ENCODE measurements at places on chromosomes 5 and 9.
A peak's percentile ranks its signal among the peaks of the same experiment; 100 is the strongest.

- DNase-seq, result no peak
These were observed 304.4 kb upstream of the SMC2 start for GRCh38 chr9:103789686-103790085.

- DNase-seq, result peak; percentile 83
These were observed 98.8 kb upstream of the BASP1 start for GRCh38 chr5:17118631-17119030.

DNA sequence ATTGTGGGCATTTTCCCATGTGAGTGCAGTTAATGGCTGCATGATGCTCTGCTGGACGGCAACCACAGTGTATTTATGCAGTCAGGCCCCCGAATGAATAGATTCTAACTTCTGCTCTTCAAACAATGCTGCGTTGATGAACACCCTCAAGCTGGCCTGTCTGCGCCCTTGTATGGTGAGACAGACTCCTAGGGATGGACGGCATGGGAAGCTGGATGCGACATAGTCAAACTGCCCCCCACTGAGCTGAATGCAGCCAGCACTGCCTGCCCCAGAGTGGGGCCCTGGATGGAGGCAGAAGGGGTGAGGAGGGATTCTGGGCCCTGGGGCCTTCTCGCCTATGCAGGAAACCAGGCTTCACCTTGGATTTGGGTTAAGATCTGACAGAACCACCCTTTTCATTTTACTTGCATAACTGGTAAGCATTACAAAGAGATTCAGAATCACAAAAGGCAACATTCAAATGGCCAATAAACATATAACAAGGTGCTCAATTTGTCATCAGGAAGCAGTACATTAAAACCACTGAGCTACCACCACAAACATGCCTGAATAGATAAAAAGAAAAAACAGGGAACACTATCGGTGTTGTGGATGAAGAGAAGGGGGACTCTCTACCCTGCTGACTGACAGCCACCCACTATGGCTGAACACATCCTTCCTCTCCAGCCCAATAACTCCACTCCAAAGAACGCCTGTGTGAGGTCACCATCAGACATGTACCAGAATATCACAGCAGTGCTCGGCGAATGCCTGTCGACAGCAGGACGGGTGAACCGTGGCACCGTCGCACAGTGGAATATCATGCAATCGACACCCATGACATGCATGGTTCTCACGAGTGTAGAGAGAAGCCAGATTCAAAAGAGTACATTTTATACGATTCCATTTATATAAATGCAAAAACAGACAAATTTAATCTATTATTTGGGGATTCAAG lies 79.1 kb downstream of the RAPGEF1 start:
- DNase-seq, result no peak

GRCh38 chr9:81980568-81980967 lies 8.0 kb upstream of the SPATA31D1 start:
- peak; percentile 9 for DNase-seq

DNA sequence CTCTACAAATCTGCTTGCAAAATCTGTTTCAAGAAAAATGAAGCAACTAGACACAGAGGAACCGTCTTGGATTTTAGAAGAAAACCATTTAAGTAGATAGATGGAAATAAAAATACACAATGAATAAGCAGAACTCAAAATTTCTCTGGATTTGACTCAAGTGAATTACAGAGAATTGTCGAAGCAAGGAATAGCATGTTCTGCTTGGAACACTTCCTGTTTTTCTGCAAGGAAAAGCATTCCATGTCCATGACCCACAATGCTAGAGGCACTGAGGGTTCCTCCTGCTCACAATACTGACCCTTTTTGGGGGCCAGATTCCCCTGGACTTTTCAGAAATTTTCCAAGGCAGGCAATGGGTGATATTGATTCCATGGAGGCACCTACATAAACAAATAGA lies 29.8 kb downstream of the PRUNE2 start:
- DNase-seq, result peak; percentile 60

DNA sequence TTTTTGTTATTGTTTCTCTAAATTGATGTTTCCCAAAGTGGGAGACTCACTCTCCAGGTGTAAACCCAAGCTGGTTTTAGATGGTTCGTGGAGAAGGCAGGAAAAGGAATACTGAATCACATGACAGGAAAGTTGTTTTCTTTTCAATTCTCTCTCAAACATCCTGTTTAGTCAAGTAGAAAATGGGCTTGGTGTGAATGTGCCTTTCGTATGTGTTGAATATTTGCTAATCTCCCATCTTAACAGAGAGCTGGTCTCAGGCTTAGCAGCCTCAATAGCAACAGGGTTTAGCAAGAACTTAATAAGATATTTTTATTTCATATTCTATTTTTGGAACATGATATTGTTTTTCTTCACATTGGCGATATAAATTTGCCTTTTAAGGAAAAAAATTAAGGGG lies 119.7 kb downstream of the INSYN2B start:
- no peak for DNase-seq

GRCh38 chr9:28951945-28952344 lies 1378.7 kb upstream of the C9orf72 start:
- peak; percentile 9 for DNase-seq

DNA sequence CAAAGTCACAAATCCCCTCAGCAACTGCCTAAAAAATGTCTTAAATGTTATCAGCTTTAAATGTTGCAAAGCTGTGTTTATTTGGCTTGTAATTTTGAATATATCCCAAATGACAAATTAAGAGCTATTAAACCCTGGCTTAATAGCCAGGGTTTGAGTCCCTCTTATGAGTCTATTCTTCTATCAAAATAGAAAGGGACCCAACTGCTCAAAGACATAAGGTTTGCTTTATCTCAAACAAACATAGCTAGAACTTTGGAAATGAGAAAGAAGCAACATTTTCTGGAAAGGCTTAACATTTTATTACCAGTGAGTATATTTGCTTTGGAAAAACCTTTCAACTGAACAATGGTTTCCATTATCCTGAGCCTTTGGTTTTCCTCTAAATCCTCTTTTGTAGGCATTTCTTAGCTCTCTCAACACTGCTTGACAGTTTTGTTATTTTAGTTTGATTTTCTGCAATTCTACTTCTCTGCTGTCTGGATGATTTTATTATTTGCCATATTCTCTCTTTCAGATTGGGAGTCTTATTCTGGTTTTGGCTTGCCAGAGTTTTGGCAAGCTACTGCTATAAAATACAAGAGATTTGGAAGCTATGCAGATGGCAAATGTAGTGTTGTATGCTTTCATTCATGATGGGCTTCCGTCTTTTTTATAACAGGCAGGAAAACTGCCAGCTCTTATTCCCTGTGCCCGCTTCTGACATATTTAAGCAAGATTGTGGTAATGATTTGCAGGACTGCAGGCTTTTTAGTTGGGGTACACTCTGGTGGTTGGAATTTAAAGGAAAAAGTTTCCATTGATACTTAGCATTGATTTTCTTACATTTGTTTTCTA lies 734.9 kb downstream of the DTWD2 start:
- no peak for DNase-seq

- peak; percentile 92 for DNase-seq
These were observed 33.3 kb downstream of the FBXL7 start for GRCh38 chr5:15533129-15533893.

- no peak for DNase-seq
These were observed 349.1 kb downstream of the TMEM232 start for GRCh38 chr5:110377361-110377760.

GRCh38 chr9:123438821-123439220 lies 82.8 kb downstream of the CRB2 start:
- no peak for DNase-seq

GRCh38 chr9:94719878-94720277 lies 6.6 kb upstream of the AOPEP start:
- DNase-seq, result no peak

GRCh38 chr9:28600226-28600625 lies 1026.9 kb upstream of the C9orf72 start:
- no peak for DNase-seq

DNA sequence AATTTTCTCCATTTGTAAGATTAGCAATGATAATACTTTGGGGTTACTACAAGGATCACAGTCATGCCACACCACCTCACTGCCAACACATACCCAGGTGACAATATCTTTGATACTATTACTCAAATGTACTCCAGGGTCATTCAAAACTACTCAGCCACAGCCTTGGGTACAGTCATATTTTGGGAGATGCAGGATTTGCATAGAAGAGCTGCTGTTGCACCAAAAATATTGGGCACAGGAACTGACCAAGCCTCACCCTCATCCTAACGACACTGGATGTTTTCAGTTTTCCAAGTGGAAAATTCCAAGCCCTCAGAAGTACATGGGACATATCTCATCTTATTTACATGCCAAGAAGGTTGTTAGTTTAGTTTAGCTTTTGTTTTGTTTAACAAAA lies 120.9 kb upstream of the C6 start:
- DNase-seq, result no peak

DNA sequence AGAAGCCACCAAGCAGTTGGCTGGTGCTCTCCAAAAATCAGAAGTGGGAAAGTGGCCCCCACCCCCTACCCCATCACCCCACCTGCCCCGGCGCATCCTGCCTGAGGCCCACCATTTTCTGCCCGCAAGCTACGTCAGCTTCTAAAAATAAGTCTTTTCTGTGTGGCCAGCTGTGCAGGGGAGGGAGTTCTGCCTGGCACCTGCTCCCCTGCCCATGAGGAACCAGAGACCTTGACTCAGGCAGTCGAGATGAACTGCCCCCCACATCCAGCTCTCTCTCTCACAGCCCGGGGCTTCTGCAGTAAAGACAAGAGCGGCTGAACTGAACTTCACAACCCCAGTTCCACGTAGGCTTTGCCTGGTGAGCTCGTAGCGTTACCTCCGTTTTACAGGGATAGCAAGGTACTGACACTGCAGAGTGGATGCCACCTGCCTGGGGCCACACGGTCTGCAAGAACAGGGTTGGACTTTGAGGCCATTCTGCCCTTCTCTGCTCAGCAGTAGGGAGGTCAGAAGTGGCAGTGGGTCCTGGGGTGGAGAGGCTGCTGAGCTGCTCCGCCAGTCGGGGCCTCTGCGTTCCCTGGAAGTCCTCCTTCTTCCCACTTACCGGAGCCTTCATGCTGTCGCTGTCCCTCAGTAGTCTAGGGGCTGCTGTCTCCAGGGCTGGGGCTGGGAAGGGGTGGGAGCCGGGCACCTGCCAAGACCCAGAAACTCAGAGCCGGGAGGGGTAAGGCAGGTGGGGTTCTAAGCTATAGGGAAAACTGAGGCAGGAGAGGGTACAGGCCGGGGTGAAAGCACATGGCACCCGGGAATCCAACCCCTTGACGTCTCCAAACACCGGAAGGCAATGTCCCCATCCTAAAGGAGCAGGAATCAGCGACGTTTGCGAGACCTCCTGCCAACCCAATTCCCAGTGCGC lies 781 bp downstream of the ST6GALNAC4 start:
- no peak for DNase-seq

- no peak for DNase-seq
These were observed 22.5 kb downstream of the FGD3 start for GRCh38 chr9:92969516-92970466.

DNA sequence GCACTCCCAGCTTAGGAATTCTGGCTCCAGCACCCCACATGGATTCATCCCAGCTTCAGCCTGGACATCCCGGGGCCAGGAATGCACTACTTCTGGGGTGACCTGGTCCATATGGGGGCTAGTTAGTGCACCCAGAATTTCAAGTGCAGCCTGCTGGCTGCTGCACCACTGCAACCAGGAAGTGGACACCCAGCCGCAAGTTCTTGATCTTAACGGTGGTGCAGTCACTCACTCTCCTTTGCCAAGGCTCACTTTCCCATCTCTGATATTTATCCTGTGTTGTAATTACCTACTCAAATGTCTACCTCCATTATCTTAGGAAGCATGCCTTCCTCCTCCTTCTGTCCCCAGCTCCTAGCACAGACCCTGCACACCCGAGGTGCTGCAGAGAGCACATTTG lies 26.2 kb upstream of the RAB14 start:
- no peak for DNase-seq

DNA sequence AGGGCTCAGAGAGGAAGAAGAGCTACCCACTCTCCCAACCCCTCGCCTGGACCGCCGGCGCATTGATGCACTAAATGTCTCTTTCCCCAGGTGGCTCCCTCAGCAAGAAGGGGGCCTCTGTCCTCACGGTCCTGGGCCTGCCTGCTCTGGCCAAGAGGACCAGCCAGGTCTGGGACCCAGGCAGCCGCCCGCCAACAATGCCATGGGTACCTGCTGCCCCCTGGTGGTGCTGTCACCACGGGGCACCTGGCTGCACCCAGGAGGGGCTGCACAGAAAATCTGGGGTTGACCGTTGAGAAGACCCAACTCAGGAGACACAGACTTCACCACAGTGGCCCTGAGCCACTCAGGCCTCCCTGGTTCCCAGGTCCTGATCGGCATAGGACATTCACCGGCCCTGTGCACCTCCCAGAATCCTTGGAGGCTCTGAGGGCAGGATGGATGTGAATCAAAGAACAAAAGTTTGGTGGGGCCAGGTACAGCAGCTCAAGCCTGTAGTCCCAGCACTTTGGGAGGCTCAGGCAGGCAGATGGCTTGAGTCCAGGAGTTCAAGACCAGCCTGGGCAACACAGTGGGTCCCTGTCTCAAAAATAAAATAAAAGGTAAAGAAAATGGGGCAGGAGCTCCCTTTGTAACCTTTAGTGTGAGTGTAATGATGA lies 2.4 kb upstream of the VAV2 start:
- DNase-seq, result peak; percentile 66

DNA sequence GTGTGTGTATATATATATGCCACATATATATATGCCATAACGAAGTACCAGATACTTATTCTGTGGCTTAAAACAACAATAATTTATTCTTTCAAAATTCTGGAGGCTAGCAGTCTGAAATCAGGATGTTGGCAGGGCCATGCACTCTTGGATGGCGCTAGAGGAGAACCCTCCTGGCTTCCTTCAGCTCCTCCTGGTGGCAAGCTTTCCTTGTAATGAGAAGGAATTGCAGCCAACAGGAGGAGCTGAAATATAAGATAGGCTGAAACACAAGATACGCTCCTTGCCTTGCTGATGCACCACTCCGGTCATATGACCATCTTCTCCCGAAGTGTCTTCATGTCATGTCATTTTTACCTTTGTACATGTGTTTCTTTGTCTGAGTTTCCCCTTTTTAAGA lies 368.1 kb upstream of the CTNND2 start:
- DNase-seq, result no peak

GRCh38 chr5:56106837-56107236 lies 112.1 kb upstream of the IL6ST start:
- no peak for DNase-seq

- DNase-seq, result no peak
These were observed 2.0 kb upstream of the DOLPP1 start for GRCh38 chr9:129078691-129079503.

DNA sequence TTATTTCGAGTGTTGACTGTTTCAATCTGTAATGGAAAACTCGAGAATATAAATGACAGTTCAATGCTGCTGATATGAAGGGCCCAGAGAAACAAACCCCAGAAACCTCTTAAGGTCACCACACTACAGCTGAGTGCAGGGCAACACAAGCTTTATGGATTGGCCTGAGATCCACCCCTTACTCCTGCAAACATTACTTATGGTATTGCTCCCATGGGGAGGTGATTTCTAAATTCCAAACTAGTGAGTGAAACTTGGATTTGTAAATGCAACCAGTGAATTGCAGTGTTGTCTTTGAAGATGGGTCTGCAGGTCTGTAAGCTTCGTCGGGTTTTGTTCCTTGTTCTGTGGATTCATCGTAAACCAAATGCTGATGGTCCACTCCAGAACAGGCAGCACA lies 85.4 kb downstream of the NTRK2 start:
- DNase-seq, result no peak

Measured in fibroblast of the aortic adventitia (primary cell).